NCI-H1105 (cell line): ENCODE measurements at places on chromosomes 6 and 20.

DNA sequence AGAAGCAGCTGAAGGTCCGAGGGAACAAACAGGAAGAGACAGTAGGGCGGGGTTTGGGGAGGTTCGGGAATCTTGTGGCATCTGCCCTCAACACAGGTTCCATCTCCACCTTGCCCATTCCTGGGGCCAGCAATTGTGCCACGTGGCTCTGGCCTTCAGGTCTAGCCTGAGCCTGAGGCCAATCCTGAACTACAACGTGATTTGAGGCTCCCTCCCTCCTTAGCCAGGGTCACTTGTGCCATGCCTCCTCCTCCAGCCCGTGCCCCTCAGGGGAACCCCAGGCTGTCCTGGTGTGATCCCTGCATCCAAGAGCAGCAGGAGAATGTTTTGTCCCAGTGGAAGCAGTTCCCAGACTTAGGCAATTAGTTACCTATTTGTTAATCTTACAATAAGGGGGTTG lies 3.0 kb downstream of the CST9 start:
- no peak for DNase-seq

DNA sequence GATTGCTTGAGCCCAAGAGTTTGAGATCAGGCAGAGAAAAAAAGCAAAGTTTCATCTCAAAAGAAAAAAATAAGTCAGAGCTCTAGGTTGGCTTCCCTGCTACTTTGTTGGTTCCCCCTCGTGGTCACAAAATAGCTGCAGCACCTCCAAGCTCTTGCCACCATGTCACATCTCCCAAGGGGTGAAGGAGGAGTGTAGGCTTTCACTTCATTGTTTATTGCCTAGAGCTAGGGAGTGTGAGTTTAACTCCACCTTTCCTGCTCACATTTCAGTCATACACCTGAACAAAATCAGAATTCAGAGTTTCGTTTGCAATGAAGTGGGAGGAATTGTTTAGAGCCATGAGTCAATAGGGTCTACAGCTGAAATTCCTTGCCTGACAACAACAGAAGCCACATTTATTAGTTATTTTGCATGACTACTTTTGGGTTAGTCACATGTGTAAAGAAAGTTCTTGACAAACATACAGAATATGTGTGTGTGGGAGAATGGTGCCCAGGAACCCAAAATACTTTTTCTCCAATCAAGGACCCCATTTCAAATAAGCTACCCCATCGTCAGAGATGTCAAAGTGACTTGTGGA lies 56.2 kb upstream of the UFL1 start:
- DNase-seq, result no peak

DNA sequence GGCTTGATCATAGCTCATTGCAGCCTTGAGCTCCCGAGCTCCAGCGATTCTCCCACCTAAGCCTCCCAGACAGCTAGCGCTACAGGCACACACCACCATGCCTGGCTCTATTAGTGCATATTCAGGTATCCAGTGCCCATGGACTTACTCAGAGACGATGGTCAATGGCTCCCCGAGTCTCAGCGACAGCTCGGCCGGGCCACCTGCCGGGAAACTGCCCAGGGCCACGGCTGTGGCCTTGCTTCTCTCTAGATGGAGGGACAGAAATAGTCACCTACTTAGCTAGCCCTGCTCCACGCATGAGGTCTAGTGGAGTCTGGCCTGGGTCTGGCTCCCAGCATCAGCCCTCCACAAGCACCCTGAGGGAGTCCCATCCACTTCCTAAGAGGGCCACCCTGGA lies 11.7 kb downstream of the SLA2 start:
- DNase-seq, result no peak

- no peak for DNase-seq
Measured at GRCh38 chr6:13427801-13428582, 59.4 kb downstream of the GFOD1 start.

DNA sequence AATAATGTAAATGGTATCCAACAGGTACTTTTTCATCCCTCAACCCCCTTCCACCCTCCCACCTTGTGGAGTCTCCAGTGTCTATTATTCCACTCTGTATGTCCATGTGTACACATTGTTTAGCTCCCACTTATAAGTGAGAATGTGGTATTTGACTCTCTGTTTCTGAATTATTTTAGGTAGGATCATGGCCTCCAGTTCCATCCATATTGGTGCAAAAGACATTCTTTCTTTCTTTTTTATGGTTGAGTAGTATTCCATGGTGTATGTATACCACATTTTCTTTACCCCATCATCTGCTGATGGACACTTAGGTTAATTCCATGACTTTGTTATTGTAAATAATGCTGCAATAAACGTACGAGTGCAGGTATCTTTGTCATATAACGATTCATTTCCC lies 58.2 kb upstream of the PRND start:
- DNase-seq, result no peak

DNA sequence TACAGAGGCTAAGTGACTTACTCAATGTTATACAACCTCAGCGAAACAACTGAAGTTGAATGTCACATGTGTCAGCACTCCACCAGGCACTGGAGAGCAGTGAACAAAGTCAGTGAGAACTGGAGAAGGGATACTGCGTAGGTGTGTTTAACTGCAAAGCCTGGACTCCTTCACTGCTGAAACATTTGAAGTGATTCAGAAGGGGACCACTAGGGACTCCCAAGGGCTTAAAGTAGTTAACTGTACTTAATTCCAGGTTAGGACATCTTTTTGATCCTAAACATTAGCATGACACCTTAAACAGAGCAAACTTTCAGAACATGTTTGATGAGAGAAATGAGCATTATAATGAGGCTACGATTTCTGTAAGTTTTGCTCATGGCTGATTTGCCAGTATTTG lies 45.0 kb upstream of the ZBTB24 start:
- no peak for DNase-seq

DNA sequence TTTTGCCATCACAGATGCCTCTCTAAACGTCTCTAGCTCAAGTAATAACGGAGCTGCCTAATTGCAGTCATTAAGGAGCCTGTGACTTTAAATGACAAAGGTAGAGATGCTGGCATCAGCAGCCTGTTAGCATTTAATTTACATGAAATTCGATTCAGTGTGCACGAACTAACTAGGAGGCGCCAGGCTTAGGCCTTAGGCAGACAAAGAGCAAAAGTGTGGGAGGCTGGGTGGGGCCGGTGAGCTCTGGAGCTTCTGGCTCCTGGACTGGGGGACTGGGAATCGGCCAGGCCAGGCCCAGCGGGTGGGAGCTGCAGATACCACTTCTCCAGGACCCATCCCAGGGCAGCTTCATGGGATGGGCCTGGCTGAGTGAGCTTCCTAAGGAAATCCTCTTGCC lies 170.0 kb upstream of the AGPAT4 start:
- DNase-seq, result peak; percentile 89

DNA sequence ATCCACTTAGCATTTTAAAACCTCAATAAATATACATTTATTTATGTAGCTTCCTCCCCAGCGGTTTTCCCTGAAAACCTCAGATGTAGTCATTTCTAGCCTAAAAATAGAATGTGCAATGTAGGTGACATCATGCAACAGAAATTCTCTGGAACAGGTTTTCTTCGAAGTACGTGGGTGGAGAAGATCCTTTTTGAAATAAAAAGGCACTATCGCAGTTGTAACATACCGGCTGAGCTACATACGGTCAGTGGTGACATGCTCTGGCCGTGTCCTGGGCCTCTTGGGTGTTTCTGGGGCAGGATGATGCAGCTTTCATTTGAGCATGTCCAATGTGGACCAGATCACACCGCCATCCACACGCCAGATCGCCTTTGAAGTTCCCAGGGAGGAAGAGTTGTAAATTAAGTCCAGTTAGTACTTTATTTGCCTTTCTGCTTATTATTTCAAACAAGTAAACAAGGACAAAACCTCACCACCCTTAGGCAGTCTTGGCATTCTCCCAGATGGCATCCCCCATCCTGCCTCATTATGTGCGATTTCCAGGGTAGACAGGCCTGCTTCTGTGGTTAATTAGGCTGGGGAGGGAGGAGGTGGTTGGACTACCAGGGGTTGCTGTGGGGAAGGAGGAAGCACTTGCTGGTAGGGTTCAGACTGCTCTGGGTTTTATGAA lies 109.5 kb upstream of the CLDN20 start:
- DNase-seq, result peak; percentile 87

- no peak for DNase-seq
Measured at GRCh38 chr6:5936140-5936539, 70.6 kb downstream of the NRN1 start.

DNA sequence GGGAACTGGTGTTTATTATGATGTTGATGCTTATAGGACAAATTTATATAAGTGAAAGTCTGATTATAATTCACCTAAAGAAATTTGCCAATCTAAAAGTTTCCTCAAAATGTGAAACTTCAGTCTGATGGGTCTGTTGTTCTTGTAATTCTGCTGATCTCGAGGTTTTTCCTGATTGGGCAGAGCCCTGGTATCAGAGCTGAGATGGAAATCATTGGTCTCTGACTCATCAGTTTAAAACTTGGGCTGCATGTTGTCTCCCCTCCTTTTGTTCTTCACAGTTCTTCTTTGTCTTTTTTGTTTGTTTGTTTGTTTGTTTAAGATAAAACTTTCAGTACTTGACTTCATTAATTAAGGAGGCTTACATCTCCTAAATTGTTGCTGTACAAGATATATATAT lies 5.9 kb downstream of the SMAP1 start:
- DNase-seq, result no peak

DNA sequence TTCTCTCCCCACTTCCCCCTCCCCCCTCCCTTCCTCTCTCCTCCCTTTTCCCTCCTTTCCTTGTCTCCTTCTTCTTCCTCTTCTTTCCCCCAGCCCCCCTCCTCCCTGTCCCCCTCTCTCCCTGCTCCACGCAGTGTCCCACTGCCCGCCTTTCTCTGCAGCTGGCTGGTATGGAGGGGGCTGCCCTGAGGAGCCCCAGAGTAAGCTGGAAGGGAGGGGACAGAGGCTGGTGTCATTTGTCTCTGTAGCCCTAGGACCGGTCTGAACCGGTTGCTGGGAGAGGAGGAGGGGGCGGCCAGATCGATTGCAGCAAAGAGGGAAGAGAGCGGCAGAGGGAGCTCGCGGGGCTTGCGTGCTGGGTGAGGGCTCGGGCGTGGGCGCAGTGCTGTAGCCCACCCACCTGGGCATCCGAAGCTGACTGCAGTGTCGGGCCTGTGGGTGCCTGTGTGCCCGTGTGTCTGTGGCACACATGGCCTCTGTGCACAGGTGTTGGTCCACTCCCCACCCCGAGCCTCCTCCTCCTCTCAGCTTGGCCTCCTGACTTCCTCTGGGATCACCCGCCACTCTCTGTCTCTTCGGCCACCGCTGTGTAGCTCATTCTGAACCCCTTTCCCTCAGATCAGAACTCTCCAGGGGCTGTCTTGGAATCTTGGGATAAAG lies 50.6 kb downstream of the SRC start:
- peak; percentile 16 for DNase-seq

GRCh38 chr6:22801831-22802230 lies 232.5 kb downstream of the HDGFL1 start:
- no peak for DNase-seq

DNA sequence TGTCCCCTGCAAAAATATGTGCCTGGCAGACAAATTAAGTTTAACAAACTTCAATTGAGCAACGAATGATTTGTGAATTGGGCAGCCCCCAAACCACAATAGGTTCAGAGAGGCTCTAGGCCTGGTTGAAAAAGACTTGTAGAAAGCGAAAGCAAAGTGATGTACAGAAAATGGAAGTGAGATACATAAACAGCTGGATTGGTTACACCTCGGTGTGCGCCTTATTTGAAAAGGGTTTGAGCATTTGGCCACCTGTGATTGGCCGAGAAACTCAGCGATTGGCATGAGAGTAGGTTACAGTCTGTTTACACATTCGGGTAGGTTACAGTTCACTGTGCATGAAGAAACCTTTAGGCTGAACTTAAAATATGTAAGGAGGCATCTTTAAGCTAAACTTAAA lies 136.9 kb downstream of the CD83 start:
- no peak for DNase-seq

DNA sequence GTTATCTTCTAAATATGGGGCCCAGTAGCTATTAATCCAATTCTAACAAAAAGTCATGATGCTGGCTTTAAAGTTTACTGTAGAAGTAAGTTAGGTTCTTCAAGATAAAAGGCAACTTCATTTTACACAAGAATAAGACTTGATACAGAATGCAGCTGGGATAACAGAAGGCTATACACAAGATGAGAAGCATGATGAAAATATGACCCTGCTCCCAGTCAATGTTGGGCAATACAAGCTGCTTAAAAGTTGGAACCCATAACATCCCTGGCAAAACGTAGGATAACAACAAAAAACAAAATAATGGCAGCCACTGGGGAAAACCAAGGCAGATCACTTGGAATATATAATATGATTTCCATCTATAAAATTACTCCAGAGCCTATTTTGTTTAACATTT lies 87.6 kb upstream of the RSPO3 start:
- no peak for DNase-seq

- no peak for DNase-seq
Measured at GRCh38 chr6:41200296-41200900, 551 bp downstream of the TREML2 start.

DNA sequence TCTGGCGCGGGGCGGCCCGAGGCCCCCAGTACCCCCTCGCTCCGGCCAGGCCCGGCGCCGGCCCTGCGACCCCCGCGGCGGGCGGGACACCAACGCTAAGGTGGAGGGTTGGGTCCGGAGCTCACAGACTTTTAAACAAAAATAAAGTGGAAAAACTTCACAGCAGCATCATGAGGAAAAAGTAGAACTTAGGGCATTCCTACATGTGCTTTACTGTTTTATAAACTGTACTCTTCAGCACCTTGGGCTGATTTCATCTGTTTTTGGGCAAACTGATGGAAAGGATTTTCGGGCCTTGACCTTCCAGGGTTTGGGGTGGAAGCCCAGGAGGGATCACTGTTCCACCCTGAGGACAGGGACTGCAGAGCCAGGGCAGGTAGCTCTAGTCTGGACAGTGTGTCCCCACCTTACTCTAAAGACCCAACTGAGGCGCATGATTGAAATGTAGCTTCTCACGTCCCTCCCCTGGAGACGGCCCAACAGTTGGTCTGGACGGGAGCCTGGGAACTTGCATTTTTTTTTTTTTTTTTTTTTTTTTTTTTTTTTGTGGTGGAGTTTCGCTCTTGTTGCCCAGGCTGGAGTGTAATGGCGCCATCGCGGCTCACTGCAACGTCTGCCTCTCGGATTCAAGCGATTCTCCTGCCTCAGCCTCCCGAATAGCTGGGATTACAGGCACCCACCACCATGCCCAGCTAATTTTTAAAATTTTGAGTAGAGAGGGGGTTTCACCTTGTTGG lies 740 bp downstream of the NELFCD start:
- DNase-seq, result no peak

- DNase-seq, result no peak
Measured at GRCh38 chr6:10613723-10614122, 80.7 kb downstream of the C6orf52 start.

DNA sequence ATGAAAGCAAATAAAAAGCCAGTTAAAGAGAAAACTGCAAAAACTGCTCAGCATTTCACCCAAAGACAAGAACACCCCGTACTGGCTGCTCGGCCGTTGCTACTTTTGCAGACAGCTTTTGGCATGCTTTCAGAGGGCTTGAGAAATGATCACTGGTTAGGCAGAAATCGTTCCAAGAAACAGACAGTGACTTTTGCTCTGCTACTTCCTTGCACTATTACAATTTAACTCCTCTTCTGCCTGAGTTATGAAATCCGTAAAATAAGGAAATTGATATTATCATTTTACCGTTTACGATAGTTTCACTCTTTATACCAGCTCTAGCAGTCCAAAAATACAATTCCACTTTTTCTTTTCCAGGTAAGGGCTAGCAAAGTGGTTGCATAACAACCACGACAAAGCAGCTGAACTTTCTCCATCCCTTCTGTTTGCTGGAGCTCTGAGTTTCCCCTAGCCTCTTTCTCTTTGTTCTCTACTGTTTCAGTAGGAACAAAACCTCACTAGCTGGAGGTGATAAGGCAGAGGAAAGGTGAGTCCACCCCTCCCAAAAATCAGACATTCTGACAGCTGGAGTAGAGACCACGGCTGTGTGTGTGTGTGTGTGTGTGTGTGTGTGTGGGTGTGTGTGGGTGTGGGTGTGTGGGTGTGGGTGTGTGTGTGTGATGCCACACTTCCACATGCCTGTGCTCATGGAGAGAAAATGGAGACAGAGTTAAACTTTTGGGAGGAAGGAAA lies 191.8 kb upstream of the RREB1 start:
- DNase-seq, result no peak
